ENCODE measurements at places on chromosomes 7 and 10.

DNA sequence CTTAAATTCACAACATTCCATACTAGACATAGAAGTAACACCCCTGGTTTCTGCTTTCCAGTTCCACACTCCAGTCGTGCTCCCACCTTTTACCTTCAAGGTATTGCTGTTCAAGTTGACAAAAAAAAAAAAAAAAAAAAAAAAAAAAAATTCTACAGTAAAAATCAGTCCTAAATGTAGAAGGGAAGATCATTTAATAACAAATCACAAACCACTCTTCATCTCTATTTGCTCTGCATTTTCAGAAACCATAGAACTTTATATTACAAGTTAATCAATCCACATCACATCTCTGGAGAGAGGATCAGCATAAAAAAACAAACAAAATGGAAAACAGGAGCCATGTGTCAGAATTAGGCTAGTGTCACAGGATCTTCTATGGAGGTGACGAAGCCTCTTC, 206.3 kb upstream of the KLF14 start:
- DNase-seq = no peak

GRCh38 chr10:29618341-29619171, 16.2 kb downstream of the SVIL start:
- DNase-seq = no peak

- no peak for DNase-seq
Observed at GRCh38 chr10:80429521-80429973, 21.2 kb downstream of the PRXL2A start.

DNA sequence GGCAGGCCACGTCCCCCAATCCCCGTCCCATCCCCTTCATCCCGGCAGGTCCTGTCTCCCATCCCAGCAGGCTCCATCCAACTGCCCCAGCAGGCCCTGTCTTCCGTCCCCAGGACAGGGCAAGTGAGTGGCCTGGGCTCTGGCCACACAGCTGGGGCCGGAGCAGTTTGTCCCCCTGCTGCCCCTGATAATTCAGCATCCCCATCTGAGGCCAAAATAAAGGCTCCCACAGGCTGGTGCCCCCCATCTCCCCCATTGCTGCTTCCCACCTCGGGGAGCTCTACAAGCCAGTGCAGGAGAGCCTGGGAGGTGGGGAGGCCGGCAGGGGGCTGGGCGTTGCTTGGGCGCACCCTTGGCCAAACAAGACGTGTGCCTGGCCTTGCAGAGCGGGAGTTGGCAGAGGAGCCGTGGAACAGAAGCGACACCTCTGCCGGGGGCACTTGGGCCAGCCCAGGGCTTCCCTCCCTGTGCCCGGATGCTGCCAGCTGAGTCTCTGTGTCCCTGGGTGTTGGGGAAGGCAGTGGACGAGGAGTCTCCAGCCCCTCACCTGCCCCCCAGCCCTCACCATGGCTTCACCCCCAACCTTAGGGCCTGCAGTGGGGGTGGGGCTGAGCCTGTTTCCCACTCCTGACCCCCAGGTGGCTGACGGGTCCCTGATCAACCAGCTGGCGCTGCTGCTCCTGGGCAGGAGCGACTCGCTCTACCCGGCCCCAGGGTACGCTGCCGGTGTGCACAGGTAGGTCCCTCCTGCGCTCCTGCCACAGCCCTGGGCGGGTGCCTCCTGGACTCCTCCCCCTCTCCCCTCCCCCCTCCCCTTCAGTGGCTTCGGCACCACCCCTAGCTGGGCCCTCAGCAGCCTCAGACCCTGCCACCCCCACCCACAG, 14.0 kb downstream of the AP5Z1 start:
- no peak for DNase-seq

- no peak for DNase-seq
Observed at GRCh38 chr10:21757185-21757901, 223.3 kb downstream of the MLLT10 start.

- no peak for DNase-seq
Observed at GRCh38 chr7:32218741-32219288, 148.6 kb upstream of the PDE1C start.

- peak; percentile 52 for DNase-seq
Observed at GRCh38 chr7:29102558-29103151, 43.7 kb downstream of the CPVL start.

GRCh38 chr10:74150204-74150989, at the start of gene AP3M1:
AP3M1 (minus strand) TSS chr10:74150828; CDS start chr10:74138379, 12,449 bp downstream.
- DNase-seq = no peak

DNA sequence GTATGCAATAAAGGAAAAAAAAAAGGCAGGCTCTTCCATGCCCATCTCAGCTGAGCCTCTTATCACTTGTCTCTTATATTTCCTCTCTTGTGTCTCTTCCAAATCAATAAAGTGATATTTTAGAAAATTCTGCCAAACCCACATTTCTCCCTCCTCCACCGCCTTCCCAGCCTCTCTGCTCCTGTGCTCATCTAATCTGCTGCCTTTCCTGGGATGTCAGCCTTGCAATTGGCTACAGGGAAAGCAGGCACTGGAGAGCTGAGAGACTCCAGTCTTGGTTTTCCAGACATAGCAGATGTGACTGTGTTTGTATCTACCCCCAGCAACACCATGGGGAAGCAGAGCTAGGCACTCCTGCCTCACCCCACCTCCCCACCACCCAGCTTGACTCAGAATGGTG, 298.4 kb downstream of the KCNMA1 start:
- DNase-seq = no peak

GRCh38 chr10:122780391-122780790, 65.3 kb downstream of the CUZD1 start:
- no peak for DNase-seq

GRCh38 chr10:102726274-102726673, 11.8 kb downstream of the SFXN2 start:
- DNase-seq = no peak

GRCh38 chr7:39613577-39613976, 9.8 kb upstream of the RALA start:
- DNase-seq = no peak

DNA sequence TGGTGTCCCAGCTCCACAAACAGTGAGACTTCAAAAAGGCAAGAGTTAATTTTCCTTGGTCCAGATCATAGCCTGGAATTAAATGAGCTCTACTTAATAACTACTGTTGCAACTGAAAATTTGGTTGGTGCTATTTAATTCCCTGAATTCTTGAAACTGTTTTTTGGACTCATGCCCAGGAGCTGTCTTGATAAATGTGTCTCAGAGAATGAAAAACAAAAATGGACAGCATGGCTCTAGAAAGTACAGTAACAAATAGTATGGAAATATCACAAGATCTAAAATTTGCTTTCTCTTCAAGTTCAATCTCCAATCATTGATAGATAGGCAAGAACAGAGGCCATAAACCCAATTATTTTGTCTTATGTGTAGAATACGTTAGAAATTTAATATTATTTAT, 42.5 kb downstream of the CCDC71L start:
- DNase-seq = no peak

DNA sequence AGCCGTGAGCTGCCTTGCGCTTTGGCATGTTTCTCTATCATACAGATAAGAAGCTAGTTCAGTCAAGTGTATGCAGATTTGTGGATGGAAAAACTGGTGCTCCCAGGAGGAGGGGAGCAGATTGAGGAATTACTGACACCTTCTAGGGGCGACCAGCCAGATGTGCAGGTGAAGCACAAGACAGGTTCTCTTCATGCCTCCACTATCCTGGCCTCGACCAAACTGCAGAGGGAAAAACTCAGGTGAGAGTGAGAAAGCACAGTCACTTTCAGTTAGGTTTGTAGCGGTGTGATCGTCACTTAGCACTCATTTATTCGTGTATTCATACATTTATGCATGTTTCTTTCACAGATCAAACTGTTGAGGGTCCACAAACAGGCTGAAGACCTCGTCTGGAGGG, 600 bp upstream of the DBNL start:
- DNase-seq = no peak

GRCh38 chr10:47026301-47027107, 115.3 kb downstream of the PTPN20 start:
- DNase-seq = no peak

- no peak for DNase-seq
Observed at GRCh38 chr7:92699966-92700514, 109.8 kb upstream of the FAM133B start.

DNA sequence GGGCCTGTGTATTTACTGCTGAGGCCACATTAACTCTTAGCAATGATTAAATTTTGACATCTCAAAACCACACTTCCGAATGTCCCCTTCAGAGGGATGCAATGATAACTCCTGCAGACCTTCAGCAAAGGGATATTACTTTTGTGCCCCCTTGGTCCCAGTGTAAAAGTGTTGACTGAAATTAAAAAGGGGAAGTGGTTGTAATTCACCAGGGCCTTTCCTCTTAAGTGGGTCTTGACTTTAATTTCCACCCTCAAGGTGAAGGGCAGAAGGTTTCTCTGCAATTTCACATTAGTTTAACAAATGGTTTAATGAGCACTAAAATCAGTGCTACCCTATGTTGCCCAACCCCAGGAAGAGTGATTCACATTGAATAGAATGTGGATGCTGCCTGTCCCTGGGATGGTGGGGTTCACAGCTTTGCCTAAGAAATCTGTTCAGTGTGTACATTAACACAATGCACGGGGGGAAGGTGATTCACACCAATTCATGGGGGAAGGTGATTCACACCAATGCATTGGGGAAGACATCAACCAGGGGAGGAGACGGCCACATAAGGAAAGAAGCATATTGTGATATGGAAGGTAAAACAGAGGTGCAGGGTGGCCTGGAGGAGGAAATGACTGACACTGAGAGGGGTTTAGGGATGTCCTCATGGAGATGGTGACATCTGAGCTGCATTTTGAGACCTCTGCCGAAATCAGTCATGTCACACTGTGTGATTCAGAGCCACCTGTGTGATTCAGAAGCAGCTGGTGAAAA, 19.4 kb upstream of the TNS3 start:
- no peak for DNase-seq

DNA sequence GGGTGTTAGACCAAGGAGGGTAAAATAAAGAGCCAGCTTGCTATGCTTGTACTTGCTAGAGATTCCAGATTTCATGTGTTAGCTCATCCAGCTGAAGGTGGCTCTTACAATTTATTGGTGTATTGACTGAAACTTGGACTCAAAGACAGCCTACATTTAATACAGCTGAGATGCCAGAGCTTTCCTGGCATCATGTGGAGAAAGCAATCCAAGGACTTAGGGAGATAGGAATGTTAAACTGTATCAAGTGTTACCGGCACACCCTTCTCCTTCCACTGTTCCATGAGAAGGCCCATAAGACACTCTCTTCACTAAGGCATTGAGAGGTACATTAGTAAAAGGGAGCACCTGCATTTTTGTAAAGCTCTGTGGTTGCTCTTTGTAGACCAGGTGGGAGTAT, 9.3 kb upstream of the HERPUD2 start:
- no peak for DNase-seq

DNA sequence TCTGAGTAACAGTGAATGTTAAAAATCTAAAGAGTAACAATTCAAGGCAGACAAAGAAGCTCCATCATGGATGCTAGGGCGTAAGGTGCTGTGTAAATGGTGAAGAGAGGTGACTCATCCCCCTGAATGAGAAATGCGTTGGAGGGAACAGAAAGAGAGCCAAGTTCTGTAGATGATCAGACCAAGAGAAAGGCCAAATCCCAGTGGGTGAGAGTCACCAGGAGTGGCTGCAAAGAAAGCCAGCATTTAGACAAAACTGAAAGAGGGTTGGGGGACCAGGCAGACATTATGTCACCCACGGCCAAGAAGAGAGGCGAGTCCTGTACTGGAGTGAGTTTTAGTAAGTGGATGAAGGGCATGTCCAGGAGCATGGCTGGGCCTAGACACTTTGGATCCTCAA, 153.1 kb downstream of the TRIL start:
- no peak for DNase-seq

- no peak for DNase-seq
Observed at GRCh38 chr7:85186083-85186520, 754 bp downstream of the SEMA3D start.

GRCh38 chr10:124744102-124745050, at the start of gene FAM53B:
FAM53B (minus strand) TSS chr10:124744378; CDS start chr10:124706713, 37,665 bp downstream.
- peak; percentile 41 for DNase-seq

DNA sequence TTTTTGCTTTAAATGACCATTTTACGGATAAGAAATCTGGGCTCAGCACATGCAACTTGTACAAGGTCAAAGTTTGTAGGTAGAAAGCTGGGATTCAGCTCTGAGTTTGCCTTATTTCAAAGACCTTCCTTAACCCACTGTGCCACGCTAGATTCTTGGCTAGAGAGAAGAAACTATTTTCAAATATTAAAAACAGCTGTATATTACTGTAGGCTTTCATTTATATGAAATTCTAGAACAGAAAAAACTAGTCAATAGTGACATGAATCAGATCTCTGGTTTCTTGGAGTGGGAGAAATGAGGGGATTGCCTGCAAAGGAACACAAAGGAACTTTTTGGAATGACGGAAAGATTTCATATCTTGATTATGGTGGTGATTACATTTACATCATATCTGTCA, 53.0 kb upstream of the C1GALT1 start:
- no peak for DNase-seq

DNA sequence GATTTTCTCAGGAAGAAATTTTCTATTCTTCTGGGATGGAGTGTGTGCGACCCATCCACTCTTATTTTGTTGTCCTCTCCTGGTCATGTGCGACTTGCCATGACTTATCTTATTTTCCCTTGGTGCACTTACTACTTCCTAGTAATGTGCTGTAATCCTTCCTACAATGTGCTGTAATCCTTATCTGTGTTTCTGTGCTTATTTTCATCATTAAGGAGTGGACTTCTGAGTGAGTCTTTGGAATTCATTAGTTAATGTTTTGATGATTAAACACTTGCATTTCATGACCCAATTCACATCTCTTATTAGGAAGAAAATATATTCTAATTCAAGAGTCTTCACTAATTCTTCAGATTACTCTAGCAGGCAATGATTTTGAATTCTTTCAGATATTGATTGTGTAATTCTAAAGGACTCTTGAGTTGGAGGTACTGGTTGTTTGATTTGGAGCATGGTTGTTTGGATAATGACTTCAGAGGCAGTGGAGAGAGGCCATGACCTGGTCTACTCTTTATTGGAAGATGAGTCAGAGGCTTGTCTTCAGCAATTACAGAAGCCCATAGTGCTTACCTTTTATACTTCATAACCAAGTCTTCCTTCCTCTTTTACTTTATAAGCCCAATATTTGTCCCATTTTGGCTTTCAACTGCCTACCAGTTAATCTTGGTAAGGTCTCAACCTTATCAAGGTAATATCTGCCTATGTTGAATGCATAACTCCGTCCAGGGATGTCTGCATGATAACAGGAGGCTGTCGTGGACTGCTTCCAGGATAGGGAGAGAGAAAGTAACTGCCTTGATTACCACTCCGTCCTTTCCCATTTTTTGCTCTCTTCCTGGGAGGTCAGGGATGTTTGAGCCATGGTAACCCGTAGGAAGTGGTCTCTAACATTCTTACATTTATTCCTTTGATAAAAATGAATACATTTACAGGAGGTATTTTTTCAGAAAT, 278.3 kb upstream of the SP8 start:
- no peak for DNase-seq

DNA sequence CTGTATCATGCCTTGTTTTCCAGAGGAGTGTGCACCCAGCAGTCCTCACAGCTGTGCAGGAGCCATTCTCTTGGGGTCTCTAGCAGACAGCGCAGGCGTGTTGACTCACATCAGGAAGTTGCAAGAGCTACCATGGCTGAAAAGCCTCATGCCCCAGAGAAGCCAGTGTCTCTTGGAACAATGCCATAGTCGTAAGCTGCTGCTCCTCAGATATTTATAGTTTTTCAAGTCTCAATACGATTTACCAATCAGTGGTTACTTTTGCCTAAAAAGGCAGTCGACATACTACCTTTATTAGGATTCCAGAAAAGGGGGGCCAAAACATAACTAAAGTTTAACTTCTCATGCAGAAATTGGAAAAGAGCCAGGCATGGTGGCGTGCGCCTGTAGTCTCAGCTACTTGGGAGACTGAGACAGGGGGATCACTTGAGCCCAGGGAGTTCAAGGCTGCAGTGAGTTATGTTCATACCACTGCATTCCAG, 407.7 kb downstream of the PARD3 start:
- DNase-seq = no peak

Measured in GOT3 (cell line).